ENCODE measurements at places on chromosomes 11 and 22. TPM values are rescaled to one million over a fixed set of nuclear protein-coding genes. Genes with fewer than 3 reads are reported as not detected.

MEI1 gene
- total RNA-seq: 0.17 TPM

RIMBP3C gene
- 0.47 TPM for total RNA-seq

SAA4 gene
- not detected for total RNA-seq

SLC22A25 gene
- not detected for total RNA-seq

OR52N4 gene
- not detected for total RNA-seq

Data from bronchial smooth muscle cell (primary cell).